ENCODE measurements at places on chromosomes 7 and 10.
A peak's percentile ranks its signal among the peaks of the same experiment; 100 is the strongest.

DNA sequence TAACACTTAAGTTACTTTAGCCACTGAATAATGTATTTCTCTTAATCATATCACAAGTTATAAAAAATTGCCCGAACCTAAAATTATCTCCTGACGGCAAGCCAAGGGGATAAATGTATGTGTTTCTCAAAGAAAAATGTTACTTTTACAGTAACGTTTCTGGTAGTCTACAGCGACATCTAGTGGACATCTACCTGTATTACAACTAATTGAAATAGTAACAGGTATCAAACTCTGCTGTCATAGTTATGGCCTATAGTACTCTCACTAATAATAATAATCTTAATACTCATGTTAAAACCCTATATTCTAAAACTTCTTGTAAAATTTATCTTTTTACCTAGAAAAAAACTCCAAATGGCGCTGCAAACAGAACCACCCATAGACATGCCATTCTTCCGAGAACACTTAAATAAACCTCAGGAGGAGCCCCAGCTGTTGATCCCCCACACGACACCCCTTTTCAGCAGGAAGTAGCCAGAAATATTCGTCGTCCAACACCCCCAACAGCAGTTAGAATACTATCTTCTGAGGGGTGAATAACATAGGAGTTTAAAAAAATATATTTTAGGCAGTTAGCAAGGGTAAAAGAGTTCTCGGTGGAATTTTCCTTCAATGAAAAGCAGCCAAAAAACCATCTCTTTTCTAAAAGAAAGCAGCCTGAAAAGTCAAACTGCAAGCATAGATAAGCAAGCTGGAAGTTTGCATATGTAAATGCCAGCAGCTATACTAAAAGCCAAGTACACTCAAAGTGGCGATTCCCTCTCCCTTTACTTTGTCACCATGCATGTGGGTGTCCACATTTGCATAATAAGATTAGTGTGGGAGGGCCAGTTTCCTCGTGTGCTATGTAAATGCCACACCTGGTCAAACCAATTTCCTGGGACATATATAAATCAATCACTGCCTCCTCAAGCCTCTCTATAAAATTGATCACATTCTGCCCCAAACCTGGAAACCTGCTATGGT lies 40.5 kb upstream of the ZNF107 start:
- DNase-seq: peak; percentile 51

DNA sequence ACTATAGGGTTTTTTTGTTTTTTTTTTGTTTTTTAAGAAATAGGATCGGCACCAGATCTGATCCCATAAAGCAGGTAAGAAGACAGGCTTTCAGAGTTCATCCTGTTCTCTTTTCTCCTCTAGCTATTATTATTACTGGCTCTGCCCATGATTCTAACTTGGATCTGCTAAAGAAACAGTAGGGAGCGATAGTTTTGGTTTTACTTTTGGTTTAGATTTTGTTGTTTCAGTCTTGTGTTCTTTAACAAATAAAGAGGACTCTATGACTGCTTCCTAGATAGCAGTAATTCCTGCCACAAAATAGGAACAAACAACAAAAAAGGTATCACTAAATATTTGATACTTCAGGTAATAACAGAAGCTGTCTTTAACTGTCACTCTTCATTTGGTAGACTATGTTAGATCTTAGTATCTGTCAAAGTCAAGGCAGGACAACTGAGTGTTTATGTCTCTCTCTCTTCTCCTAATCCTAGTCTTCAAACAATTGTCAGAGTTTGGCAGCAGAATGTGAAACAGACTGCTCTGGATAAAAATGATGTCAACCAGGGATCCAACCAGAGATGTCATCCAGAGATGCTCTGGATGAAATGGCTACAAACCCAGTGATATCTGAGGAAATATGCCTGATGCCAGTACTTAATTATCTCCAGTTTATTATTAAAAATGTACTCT lies 99.8 kb downstream of the KMT2C start:
- DNase-seq: no peak

GRCh38 chr7:44811093-44811492 lies 14.6 kb downstream of the PPIA start:
- DNase-seq: no peak

DNA sequence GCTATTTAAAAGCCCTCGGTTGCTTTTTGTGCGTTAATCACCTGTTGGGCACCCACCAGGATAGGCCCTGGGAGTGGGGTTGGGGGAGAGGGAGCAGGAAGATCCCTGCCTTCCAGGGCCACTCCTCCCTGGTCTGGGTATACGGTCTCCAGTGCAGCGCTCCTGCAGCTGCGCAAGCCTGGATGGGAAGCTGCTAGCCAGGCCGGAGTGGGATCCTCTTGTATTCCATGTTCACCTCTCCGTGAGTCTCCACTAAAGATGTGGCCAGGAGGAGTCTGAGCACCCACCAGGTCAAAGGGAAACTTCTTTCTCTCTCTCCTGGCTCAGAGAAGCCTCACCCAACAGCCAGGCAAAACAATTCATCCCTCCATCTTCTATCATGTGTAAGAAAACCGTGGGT lies 78.8 kb upstream of the ANLN start:
- DNase-seq: no peak

GRCh38 chr10:680146-680545 lies 9.3 kb downstream of the DIP2C start:
- no peak for DNase-seq

DNA sequence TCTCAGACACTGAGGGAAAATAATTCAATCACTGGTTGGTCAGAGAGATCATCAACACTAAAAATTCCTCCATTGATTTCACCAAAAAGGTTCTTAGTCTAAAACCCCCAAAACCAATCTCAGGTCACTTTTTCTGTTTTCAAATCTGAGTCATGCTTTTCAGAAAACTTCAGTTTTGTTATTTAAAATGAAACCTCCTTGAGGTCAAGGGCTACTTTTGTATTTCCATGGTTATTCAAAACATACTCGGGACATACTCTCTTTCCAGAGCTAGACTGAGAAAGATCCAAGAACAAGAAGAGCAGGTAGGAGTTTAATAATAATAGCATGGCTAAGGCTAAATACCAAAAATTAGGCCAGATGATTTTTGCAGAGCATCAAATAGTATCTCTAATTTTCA lies 152.8 kb downstream of the SDHAF3 start:
- no peak for DNase-seq

DNA sequence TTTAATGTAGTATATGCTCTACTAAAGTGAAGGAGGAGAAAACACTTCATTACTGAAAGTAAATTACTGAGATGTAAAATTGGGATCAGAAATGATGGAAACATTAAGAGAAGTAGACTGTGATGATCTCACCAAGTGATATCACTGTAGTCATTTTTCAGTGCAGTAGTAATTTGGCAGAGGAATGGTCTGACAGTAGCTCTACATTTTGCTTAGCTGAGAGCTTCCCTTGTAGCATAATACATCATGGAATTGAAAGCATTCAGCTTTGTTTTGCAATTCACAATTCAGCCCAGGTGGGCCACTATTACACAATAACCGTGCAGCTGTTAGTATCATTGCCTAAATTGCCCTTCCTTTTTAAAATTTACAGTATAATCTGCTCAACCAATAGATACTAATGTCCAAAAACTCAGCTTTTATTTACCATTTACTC lies 19.4 kb upstream of the CABCOCO1 start:
- DNase-seq: peak; percentile 5

DNA sequence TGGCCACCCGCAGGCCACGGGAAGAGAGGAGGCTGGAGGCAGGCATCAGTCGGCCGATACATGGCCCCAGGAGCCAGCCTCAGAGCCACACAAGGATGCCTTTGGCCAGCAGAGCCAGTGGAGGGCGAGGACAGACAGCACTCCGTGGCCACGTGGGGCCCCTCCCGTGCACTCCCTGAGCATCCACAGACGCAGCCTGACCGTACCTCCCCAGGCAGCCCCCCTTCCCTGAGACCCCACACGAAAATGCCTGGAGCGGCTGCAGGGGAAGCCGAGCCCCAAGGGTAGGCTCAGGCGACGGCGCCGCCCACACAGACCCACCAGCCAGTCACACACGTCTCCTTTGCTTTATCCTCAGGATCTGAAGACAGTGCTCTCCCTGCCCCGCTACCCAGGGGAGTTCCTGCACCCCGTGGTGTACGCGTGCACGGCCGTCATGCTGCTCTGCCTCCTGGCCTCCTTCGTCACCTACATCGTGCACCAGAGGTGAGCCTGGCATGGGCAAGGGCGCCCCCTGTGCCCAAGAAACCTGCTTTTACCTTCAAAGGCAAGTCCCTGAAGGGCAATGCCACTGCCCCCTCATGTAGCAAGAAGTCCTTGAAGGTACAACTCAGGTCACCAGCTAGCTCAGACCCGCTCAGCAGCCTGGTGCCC lies 9.0 kb downstream of the ADGRA1 start:
- peak; percentile 27 for DNase-seq

- no peak for DNase-seq
These were observed 27.2 kb upstream of the PFKFB3 start for GRCh38 chr10:6175329-6176055.

GRCh38 chr7:24402655-24403054 lies 118.7 kb downstream of the NPY start:
- no peak for DNase-seq

DNA sequence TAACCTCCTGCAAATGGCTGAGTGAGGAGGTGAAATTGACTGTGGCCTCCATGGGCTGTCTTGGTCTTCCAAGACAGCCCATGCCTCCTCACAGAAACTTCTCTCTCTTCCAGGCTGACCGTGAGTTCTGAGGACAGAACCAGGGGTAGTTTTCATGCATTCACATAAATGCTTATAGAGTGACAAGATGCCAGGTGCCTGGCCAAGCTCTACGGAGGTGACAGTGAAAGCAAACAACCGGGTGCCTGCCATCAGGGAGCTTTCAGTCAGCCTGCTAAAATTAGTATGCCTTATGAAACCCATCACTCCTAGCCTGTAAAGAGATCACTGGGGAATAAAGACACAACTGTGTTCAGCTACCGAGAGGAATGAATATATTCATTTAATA lies 919 bp upstream of the RHOBTB1 start:
- DNase-seq: peak; percentile 9

- DNase-seq: peak; percentile 85
These were observed 4.1 kb upstream of the TAS2R5 start for GRCh38 chr7:141785706-141786552.

DNA sequence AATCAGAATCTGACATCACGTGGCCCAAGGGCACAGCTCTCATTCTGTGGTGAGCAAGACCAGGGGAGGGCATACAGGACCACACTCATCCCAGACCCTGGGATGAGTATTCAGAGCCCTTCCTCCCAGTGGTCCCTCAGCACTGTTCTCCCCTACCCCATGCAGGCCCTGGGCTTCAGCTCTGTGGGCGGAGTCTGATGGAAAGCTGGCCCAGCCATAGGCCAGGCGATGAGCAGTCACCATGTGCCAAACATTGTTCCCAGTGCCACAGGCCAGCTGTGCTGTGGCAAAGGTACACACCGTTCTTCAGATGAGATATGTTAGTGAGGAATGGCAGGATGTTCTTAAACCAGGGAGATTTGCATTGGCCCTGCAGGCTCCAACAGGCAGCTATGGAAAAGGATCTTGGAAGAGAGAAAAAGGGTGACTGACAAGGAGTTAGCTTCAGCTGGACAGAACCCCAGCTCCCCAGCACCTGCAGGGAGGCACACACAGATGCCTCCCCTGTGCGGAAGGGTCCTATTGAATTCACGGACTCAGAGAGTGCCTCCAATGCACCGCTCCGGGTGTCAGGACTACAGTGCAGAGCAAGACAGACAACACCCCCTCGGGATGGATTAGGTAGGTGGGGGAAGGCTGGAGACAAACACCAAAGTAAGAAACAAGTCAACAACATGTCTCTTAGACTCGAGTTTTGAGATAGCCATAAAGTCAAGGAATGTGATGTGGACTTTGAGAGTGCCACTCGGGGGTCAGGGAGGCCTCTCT lies 596.0 kb upstream of the MGMT start:
- DNase-seq: no peak

DNA sequence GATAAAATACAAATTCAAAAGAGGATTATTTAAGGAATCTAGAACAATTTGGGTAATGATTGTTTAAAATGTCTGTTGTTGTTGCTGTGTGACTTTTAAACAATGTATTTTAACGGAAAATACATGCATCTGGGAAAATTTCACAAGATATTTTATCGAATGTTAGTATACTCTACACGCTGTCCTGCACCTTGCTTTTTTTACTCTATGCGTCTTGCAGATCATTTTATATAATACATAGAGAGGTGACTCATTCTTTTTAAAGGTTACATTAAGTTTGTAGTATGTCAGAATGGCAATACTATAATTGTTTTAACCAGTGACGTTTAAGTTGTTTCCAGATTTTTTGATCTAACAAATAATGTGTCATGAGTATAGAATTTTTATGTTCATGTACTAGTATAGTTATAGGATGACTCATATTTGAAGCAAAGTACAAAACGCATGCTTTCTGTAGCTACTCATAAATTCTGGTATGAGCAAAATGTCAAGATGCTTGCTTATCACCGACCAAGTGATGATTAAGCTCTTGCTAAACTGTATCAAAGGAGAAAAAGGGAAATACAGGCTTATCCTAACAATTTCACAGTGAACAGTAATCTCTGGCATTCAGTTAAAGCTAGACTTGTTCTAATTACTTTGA lies 4.9 kb downstream of the DKK1 start:
- no peak for DNase-seq

GRCh38 chr7:82325416-82325815 lies 118.2 kb downstream of the CACNA2D1 start:
- DNase-seq: no peak

DNA sequence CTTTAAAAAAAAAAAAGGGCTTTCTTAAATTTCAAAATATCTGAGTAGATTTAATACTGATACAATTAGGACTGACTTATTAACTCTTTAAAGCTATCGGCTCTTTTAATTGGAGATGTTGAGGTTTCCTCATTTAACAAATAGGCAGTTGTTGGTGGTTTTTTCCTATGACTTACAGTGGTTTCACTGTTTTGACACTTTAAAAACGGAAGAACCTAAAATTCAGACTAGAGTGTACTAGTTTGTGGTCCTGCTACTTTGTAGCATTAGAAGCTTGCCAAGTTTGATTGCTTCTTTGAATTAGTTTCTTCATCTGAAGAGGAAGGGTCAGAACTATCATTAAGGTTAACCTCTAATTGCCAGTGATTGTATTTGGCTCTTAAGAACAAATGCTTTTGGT lies 27.7 kb downstream of the CUL1 start:
- peak; percentile 50 for DNase-seq

DNA sequence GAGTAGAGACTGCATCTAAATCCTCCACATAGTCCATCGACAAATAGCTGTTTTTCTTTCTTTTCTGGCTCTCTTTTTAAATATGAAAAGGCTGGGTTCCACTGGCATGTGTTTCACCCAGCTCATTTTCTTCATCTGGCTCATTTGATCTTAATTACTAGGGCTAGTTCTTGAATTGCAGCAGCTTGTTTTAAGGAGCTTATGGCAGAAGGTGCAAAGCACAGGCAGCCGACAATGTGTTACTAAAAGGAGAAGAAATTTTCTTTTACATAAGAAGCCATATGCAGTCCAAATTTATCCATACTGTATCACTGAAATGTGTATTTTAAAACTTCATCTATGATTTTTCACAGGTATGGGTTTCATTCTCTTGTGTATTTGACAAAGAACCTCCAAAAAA lies 205.6 kb upstream of the PTER start:
- no peak for DNase-seq

DNA sequence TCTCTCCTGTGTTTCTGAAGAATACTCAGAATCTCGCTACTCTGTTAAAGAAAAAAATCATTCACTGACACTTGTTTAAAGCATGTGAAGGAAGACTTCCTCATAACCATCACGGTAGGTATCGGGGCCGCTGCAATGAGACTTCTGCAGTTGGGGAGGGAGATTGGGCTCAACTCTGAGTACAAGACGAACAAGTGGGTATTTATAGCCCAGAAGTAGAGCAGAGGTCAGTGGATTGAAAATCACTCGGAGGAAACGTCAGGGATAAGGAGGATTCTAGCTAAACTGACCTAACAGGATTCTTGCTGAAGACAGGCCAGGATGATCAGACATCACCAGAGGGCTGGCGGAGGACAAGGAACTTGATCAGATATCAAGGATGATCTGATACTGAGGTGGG lies 33.3 kb downstream of the ITPRIP start:
- no peak for DNase-seq

Measured in hematopoietic multipotent progenitor cell treated with erythropoietin and hydrocortisone succinate and interleukin-3 and kit ligand, for 6 days (in vitro differentiated cells).